ENCODE measurements at places on chromosomes 4 and X.

- no peak for DNase-seq
Measured at GRCh38 chr4:130432289-130432688, 1336.3 kb downstream of the C4orf33 start.

- DNase-seq: no peak
Measured at GRCh38 chrX:123481913-123482851, 250.7 kb downstream of the THOC2 start.

DNA sequence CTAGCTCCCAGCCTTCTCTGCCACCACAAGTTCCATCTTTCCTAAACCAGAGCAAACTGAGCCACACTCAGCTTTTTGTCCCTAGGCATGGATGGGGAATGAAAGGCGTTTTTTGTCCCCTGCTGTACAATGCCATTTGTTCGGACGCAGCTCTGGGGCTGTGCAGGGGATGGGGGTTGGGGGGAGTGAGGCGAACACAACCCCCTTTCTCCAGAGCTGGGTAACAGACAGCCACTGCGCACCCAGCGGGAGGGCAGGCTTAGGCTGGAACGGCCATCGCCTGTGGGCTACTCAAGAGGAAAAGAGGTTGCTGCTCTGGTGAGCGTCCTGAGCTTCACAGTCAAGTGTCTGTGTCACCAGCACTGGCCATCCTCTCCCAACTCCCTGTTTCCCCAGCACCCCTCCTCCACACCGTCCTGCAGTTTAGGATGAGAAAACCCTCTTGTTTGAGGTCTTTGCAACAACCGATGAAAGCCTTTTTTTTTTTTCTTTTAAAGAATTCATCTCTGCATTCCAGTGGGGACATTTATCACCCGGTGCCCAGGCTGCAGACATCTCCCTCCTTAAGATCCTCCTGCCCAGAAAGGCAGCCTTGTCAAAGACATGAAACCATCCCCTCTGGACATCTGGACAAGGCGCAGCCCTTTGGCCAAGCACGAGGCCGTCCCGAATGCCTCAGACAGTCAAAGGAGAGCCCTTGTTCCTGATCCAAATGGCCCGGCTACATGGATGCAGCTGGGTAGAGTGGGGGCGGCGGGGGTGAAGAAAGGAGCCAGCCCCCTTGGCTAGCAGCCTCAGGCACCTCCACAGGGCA is 419.6 kb downstream of the BCOR start:
- DNase-seq: no peak

DNA sequence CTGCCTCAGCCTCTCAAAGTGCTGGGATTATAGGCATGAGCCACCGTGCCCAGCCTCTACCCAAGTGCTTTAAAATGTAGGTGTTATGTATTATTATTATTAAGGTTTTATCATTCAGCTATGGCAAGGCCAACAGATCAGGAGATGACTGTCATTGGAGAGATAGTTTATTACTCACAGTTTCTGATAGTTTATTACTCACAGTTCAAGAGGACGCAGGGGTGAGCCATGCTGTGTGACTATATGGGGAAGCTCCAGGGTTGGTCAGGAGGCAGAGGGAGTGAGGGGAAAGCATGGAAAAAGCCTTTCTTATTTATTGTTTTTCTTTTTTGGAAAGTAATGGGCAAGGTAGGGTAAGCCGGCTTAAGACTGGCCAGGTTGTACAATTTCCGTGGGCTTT is 25.4 kb upstream of the ARSD start:
- no peak for DNase-seq

DNA sequence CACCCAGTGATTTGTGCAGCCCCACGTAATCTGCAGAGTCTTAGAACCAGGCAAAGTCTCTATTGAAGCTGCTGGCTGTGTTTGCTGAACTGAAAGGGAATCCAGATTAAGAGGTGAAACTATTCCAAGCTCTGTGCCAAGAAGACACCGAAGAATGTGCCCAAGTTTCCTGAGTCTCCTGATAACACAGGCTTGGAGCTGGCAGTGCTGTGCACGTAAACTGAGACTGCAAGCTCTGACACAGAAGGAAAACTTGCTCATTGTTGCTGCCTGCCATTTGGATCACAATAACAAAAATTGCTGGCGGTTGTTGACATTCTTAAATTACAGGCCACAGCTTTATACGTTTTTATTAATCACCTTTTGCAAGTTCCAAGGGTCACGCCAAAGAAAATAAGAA is 60.2 kb upstream of the VCX3B start:
- no peak for DNase-seq

DNA sequence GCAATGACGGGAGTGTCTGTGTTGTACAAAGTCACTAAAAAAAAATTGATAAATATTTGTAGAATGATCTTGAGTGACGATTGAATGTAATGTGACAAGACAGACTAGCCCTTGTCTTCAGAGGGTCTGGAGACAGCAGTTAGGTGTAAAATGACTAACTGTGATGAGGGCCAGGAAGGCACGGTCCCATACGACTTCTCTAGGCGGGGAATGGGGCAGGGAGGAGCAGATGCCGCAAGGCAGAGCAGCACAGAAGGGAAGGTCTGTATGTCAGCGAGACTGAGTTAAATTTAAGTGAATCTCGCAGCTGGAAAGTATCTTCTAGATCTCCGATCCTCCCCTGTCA is 405 bp downstream of the CENPE start:
- DNase-seq: no peak

DNA sequence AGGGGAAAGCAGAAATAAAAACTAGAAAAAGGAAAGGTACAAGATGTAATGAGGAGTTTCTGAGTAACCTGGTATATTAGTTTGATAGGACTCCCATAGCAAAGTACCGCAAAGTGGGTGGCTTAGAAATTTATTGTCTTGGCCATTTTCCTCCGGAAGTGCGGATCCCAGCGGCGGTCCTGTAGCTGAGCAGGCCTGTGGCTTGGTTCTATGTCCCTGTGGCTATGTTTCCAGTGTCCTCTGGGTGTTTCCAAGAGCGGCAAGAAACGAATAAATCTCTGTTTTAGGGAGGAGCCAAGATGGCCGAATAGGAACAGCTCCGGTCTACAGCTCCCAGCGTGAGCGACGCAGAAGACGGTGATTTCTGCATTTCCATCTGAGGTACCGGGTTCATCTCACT is 44.0 kb upstream of the LDB2 start:
- no peak for DNase-seq

GRCh38 chr4:102541697-102542096 is 40.5 kb downstream of the NFKB1 start:
- DNase-seq: no peak

DNA sequence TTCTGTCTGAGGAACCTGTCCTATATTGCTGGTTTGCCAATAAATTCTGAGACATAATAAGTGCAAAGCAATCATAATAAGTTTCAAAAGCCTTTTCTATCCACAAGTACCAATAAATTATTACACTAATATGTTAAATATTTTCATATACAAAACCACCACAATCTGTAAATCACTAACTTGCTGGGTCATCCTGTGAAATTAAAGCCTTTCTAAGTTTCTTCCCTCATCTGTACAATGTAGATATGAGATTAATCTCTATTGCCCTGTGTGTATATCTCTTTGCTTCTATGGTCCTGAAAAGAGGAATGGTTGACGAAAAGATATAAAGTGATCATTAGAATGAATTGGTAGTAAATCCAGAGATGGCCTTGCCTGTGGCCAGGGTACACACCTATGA is 231.6 kb downstream of the NR3C2 start:
- no peak for DNase-seq

DNA sequence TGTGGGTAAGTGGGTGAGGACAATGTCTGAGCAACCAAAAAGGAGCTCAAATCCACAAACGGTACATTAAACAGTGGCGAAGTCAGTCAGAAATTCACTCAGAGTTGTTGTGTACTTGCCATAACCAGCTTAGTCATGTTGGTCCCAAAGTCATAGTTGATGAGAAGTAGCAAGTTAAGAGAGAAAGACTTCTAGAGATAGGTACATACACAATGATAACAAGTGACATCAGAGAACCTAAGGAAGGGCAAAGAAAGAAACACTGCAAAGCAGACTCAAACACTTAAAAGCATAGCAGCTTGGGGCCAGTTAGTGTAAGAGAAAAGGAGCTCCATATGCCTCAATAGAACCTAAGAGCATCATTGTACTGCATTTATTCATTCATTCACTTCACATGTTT is 30.2 kb downstream of the DYNLT3 start:
- no peak for DNase-seq

GRCh38 chr4:116847616-116848015 is 237.8 kb downstream of the TRAM1L1 start:
- no peak for DNase-seq

DNA sequence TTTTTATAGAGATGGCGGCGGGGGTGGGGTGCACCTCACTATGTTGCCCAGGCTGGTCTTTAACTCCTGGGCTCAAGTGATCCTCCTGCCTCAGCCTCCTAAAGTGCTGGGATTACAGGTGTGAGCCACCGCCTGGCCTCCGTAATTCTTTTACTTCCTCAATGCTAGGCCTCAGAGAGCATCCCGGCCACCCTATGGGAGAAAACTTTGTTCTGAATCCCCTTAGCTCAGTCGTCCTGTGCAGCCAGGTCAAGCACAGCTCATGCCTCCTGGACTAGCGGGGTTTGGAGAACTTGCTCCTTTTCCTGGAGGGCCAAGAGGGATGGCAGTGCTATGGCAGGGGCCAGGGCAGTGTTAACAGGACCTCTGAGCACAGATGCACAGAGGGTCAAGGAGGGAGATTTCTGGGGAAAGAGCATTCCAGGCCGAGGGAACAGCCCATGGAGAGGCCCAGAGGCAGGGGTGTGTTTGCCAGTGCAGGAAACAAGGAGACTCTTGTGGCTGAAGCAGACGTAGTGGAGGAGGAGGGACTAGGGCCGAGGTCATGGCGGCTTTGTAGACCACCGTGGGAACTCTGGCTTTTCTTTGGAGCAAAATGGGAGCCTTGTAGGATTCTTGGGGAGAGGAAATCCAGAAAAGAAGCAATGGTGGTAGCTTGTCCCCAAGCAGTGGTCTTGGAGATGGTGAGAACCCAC is 9.8 kb upstream of the TNIP2 start:
- no peak for DNase-seq

- no peak for DNase-seq
Measured at GRCh38 chr4:141349236-141349635, 128.5 kb downstream of the ZNF330 start.

DNA sequence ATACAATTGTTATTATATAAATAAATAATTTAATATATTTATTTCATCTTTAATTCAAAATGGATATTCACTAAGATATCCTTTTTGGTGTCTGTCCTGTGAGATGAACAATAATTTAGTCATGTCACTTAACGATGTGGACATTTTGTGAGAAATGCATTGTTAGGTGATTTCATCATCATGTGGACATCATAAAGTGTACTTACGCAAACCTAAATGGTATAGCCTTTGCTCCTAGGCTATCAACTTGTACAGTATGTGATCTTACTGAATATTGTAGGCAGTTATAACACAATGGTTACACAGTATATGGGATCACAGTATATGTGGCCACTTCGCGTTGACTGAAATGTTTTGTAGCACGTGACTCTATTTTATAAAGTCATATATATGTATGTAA is 20.2 kb upstream of the CHRNA9 start:
- DNase-seq: no peak

Data from germinal center (tissue), 1 donor.